ENCODE measurements at places on chromosomes 5 and 9.

GRCh38 chr9:3467593-3468219 lies 58.1 kb downstream of the RFX3 start:
- peak; percentile 15 for DNase-seq

DNA sequence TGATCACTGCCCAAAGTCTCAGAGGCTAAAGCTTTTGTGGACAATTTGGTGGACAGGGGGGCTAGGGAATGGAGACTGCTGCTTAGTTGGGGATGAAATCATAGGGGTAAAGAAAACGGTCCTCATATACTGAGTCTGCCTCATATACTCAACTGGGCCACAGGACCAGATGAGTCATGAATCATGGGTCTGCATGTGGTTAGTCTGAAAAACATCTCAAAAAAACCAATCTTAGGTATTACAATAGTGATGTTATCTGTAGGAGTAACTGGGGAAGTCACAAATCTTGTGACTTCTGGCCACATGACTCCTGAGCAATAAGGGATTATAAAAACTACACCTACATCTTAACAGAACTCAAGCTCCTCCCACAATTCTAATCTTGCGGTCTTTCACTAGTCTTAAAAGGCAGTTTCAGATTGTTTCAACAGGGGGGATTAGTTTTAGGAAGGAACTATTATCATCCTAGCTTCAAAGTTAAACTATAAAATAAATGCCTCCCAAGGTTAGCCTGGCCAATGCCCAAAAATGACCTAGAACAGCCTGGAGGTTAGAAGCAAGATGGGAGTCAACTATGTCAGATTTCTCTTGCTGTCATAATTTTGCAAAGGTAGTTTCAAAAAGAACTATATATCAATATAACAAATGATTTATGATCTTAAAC lies 17.5 kb downstream of the TMEM161B start:
- no peak for DNase-seq

DNA sequence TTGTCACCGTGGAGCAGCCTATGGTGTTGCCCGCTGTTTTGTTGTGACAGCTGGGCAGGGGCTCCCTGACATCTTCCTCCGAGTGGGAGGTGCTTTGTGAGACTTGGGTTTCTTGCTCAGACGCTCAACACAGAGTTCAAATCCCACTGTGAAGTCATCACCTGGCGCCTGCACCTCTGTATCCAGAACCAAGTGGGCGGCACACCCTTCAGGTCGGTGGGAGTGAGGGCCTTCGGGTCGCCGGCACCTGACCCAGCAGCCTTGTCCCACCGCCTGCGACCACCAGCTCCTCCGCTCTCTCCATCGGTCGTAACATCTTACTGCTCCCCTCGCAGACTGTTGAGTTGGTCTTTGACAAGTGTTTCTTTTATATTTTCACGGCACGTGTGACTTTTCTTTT lies 37.6 kb upstream of the EXOC3 start:
- DNase-seq = no peak

DNA sequence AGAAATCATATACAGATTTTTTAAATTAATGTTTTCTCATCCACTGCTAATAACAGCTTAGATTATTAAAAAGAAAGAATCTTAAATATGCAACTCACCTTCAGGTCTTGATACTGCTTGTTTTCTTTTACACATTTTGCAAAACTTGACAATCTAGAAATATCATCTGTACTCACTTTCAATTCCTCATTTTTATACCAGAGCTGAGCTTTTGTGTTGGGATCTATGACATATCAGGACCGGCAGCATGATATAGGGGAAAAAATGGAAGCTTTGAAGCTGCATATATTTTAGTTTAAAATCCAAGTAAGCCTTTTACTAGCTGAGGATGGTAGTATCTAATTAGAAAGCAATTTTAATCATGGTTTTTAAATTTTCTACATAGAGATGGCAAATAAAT lies 75.7 kb upstream of the SMARCA2 start:
- no peak for DNase-seq

GRCh38 chr5:35988529-35988928 lies 2.7 kb downstream of the UGT3A1 start:
- DNase-seq = no peak

All from stimulated activated CD8-positive, alpha-beta memory T cell treated with anti-CD3 and anti-CD28 coated beads, Interleukin-2, amount 100 ng/mL, for 1 hour (primary cell).